ENCODE measurements at places on chromosomes 1 and 21.

- DNase-seq: peak; percentile 35
Observed at GRCh38 chr1:11594222-11594621, 60.0 kb downstream of the FBXO2 start.

DNA sequence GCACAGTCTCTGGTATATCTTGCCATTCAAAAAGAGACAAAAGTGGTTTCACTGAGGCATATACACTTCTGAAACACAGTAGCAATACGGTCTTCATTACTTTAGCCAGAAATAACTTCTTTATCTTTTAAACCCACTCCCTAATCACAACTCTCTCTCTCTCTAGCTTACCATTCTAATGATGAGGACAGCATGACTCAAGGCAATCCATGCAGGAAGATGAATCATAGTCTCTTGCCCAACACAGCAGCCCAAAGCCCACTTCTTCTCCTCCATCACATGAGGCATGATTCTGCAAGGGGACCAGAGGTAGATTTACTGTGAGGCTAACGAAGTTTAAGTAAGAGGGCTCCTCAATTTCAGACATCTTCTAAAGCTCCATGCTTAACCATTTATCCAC, 285.0 kb upstream of the NR5A2 start:
- peak; percentile 75 for DNase-seq

DNA sequence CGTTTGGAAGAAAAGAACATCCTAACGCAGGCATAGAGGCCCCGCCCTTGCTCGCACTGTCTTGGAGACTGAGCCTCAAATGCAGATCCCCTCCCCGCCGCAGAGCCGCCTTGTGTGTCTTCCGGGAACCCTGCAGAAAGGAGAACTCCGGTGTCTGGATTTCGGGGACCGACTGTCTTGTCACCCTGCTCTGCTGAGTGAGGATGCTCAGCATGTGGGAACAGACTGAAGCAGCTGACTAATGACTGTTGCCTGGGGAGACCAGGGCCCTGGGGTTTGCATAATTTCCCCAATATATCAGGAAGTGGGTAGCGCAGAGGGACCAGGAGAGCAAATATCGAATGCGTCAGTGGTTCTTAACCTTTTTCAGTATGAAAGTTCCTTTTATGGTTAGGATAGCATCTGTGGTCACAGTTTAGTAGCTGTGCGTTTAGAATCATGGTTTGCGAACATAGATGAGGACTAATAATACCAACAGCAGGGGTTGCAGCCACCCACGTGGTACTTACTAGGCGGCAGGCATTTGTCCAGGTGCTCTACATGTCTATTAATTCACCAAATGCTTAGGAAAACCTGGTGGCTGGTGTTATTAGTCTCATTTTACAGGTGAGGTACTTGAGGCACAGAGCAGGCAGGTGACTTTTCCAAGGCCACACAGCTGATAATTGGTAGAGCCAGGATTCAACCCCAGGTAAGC, 14.3 kb downstream of the GPR137B start:
- no peak for DNase-seq

DNA sequence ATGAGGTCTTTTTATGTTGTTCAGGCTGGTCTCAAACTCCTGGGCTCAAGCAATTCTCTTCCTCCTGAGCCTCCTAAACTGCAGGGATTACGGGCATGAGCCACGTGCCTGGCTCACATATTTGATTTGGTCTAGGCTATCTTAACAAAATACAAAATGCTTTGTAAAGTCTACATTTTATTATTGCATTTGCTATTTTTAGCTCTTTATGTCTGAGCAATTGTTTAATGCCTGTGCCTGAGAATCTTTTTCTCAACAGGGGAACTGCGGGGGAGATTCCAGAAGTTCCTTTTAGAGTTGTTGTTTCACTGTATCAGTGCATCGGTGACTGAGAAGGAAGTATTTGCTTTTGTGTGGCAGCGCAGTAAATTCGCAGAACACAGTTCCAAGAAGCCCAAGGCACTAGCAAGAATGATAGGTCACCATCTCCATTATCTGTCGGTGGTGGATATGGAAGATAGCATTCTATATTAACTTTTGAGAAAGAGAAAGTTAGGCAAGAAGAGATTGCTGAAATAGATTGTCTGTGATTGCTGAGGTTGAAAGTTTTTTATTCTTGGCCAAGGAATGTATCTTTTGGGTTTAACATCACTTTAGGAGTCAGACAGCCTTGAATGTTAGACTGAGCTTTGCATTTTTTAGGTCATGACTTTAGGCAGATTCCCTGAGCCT, 167.3 kb downstream of the PDE4B start:
- no peak for DNase-seq

GRCh38 chr1:8155528-8156186, 129.5 kb upstream of the ERRFI1 start:
- peak; percentile 13 for DNase-seq

GRCh38 chr1:30286988-30287839, 436.2 kb downstream of the MATN1 start:
- DNase-seq: no peak

DNA sequence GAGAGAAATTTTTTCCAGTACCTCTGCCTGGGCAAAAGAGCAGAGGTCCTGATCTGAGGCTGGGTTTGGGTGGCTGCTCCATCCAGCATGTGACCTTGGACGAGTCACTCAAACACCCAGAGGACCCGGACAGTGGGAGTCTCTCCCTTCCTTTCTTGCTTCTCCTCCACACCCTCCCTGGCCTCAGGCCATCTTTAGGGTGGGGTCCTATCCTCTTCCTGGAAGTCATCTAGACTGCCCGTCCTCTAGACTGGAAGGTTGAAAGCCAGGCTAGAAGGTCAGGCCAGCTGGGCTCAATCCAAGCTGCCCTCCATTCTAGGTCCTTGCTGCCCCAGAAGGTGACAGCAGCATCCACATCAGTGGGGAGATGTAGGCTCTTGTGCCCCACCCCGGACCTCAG, 599.5 kb downstream of the MATN1 start:
- DNase-seq: no peak

- DNase-seq: no peak
Observed at GRCh38 chr1:74943046-74943445, 191.1 kb upstream of the LHX8 start.

GRCh38 chr1:6329851-6330250, 63.7 kb downstream of the ACOT7 start:
- DNase-seq: no peak

DNA sequence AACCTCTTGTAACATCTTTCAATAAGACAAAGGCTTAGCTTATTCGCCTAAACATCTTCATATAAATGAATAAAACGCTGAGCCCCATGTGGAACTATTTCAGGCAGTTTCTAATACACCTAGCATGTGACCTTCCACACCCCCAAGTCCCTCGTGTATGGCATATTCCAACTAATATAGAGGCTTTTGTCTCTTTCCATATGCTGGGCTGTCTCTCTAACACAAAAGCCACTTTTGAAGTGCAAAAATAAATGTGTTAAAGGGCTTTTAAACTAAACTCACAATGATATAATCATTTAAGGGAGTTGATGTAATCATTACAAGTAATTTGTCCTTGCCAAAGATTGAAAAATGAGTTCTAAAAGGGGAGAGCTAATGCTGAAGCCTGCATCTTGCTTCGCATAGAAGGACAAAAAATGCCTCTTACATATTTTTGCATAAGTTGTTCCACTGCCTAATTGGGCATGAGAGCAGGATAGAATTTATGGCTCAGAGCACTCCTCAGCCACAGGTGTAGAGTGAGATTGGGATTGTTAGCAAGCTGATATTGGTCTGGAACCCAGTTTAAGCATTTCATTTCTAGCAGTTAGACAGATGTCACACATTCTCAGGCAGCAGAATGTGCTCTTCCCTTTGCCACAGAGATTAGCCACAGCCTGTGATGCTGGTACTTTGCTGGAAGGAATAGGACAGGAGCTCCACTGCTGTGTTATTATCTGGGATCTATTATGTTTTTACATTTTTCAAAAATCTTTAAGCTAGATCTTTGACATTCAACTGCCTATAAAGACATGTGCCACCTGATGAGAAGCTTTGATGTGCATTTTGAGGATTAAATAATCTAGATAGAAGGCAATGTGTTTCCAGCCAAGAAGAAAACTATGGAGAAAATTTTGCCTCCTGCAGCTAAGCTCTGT, 1044.4 kb downstream of the ADGRL2 start:
- no peak for DNase-seq

DNA sequence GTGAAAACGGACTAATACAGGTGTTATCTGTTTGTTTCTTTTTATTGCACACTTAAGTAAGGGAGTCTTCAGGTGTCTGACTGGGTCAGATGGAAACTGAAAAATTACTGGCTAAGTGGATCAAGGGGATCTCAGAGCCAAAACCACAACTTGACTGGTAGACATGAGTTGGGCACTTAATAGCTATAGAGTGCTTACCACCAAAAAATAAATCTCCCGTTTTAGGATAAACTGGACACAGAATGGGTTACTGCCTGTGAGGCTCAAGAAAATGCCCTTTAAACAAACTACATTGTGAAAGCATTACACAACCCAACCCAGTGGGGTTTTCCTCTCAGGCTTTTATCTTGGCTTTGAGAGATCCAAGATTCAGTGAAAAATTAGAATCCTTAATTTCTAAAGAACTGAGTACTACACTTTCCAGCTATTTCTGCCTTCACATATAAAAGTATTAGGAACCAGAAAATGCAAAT, 134.0 kb upstream of the LYPLAL1 start:
- DNase-seq: no peak

- DNase-seq: peak; percentile 24
Observed at GRCh38 chr1:66436378-66437135, 97.4 kb upstream of the SGIP1 start.

GRCh38 chr1:2860476-2861142, 59.1 kb upstream of the TTC34 start:
- no peak for DNase-seq

DNA sequence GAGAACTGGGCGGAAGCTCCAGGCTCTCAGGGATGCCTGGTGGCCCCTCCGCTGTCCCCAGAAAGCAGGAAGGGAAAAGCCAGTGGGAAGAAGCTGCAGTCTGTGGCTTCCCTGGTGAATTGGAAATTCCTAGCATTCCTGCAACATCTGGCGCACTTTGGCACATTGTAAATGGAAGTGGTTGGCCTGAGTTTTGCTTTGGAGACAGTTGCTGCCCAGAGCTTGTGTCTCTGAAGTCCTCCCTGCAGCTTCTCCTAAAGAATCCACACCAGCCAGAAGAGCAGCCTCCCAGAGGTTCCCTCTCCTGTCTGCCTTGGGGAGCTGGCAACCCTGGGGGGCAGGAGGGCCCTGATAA, 48.2 kb downstream of the ARHGEF10L start:
- DNase-seq: peak; percentile 41

DNA sequence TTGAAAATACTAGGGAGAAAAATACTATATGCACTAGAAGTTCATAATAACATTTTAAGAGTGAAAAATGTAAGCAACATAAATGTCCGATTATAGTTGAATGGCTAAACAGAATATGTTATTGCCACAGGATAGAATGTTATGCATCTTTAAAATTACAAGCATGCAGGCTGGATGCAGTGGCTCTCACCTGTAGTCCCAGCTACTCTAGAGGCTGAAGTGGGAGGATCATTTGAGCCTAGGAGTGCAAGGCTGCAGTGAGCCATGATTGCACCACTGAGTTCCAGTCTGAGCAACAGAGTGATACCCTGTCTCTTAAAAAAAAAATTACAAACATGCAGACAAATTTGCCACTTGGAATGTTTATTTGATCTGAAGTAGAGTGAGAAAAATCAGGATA, 3.0 kb upstream of the BATF3 start:
- DNase-seq: no peak

GRCh38 chr1:98898940-98899339, 105.7 kb downstream of the PLPPR5 start:
- DNase-seq: no peak

DNA sequence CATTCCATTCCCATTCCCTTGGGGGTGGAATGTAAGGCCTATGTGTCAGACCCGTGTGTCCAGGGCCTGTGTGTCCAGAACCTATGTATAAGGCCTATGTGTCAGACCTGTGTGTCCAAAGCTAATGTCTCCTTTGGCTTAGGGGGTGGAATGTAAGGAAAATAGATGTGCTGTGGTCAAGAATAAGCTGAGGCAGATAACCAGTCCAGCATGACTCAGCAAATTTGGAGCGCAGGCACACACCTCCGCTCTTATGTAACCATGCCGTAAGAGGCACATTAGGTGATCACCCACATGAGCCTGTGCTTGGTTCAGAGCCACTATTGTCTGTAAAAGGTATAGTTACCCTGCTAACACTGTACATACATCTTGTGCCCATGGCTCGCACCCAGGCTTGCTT, 150.8 kb upstream of the SGIP1 start:
- no peak for DNase-seq

DNA sequence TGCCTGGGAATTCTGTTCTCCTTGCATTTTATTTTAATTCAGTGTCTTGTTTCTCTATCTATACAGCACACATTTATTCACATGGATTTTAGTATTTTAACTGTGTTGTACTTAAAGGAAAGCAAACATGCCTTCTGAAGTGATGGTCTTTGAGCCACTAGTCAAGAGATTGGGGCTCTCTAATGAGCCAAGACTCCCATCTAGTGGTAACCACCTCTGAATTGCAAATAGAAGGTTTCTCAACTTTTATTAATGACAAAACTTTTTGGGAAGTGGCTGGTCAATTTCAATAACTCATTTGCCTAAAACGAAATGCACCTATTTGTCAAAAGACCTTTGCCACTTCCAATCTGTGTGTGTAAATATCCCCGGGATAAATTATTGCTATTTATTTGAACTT, 199.6 kb downstream of the LTN1 start:
- peak; percentile 20 for DNase-seq

- no peak for DNase-seq
Observed at GRCh38 chr1:175632667-175633066, 110.7 kb downstream of the TNR start.

DNA sequence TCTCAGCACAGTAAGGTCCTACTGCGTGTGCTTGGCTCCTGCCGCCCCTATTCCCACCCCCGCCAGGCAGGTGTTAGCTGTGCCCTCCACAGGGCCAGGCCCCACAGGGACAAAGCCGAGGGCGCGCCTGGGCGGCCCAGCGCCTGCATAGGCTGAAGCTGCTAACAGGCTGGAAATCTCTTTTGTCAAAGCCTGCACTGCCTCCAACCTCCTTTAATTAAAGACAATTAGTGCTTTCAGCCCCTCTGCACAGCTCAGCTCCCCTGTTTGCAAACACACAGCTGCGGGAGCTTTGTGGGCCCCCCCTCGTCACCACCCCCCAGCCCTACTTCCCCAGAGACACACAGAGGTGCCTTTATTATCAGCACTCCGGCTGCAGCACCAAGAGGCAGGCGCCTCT, 95.9 kb downstream of the EPHB2 start:
- DNase-seq: no peak

GRCh38 chr1:79797487-79797886, 791.0 kb upstream of the ADGRL4 start:
- no peak for DNase-seq

- no peak for DNase-seq
Observed at GRCh38 chr1:118937413-118938072, 50.6 kb downstream of the TBX15 start.

- DNase-seq: no peak
Observed at GRCh38 chr1:98557895-98558294, 103.6 kb upstream of the SNX7 start.

GRCh38 chr1:180954005-180954800, 41.5 kb downstream of the KIAA1614 start:
- no peak for DNase-seq

GRCh38 chr1:187411118-187411517, 582.4 kb downstream of the PLA2G4A start:
- no peak for DNase-seq
